CD4-positive, alpha-beta T cell treated with Interleukin-6 at 100 ng/mL for 8 hours (primary cell): ENCODE measurements at places on chromosomes 2 and 18.

- no peak for DNase-seq
Measured at GRCh38 chr2:131590896-131591295, 63.2 kb downstream of the CCDC74A start.

DNA sequence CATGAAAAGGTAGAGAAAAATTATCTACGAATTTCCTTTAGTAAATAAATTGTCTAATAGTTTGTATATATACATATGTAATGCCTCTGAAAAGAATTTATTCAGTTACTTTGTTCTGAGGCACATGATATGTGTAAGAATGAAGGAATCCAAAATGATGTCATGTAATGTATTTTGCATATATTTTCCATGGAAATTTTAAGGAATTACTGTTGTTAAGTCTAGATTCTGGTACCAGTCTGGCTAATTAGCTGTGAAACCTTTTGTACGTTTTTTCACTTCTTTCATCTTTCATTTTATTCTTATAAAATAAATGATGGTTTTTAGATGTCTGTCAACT is 12.3 kb downstream of the YIPF4 start:
- no peak for DNase-seq

DNA sequence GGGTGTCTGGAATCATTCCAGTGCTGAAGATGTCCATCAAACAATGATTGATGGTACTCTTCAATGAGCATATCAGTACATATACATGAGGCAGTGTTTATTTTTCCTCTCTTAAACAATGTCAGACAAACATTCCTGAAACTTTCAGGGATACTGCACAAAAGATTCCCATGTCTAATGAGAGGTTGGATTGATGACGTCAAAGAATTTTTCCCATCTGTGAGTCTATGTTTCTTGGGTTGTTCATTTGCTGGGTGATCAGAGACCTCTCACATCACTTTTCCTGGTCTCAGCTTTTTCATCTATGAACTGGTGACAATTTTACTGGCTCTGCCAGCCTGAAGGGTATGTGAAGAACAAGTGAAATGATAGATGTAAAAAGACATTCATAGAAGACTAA is 325.5 kb downstream of the EN1 start:
- DNase-seq: no peak

DNA sequence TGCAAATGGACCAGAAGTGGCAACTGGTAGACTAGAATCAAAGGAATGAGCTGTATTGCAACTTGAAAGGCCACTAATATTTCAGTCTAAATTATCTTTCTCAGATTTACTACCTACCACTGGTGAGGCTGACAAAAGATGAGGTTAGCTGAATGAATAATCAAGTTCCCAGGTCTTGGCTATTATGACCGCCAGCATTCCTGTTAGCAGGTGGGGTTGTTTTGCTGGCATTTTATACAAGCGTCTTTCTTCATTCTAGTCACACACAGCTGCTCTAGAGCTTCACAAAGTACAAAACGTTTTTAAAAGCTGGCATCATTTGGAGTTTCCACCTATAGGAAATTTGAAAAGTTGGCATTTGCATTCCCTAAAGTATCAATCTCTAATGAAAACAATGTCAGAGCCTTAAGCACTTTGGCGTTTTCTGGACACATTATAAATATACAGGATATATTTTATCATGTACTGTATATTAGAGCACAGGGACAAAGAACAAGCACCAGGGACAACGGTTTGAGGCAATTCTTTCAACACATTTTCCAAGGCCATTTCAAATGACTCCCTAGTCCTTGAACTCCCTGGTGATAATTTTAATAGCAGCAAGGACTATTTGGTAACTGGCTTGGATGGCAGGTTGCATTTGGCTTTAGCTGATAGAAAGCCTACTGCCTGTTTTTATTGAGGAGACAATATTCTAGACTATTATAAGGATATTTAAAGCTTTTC is 410.2 kb upstream of the CHST9 start:
- DNase-seq: no peak

GRCh38 chr2:47344890-47345589 is 57.9 kb upstream of the MSH2 start:
- DNase-seq: no peak

DNA sequence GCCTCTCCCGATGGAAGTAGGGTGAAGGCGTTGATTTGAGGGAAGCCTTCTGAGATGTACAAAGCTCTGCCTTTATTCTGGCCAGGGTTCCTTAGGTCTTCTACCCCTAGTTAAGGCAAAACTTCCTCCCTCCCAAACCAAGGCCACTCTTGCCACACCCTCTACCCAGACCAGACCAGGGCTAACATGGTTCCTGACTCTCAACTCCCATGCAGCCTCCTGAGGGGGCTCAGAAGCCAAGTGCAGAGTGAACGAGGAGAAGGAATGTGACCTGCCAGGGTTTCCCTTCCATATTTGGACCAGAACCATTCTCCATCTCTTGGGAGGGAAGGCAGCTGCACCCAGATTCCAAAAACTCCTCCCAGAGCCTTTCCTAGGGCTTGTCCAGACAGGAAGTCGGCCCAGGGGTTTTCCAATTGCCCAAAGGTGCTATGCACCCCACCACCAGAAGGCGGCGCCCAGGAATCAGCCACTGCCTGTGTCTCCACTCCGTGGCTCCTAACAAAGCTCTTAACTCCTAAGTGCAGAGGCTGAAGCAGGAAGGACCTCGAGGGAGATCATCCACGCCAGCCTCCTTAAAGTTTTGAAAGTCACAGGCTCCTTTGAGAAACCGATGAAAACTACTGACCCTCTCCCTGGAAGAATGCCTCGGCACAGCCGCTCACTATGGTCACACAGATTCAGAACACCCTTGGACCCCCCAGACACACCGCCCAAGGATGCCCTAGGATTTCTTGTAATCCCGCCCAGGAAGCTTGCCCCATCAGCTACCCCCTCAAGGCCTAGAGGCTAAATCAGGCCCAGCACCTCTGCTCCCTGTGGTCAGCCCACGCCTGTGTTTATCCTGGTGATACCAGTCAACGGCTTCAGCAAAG is 157.8 kb downstream of the SMAD2 start:
- peak; percentile 35 for DNase-seq

- DNase-seq: no peak
Measured at GRCh38 chr2:216991563-216991962, 131.7 kb upstream of the TNP1 start.

DNA sequence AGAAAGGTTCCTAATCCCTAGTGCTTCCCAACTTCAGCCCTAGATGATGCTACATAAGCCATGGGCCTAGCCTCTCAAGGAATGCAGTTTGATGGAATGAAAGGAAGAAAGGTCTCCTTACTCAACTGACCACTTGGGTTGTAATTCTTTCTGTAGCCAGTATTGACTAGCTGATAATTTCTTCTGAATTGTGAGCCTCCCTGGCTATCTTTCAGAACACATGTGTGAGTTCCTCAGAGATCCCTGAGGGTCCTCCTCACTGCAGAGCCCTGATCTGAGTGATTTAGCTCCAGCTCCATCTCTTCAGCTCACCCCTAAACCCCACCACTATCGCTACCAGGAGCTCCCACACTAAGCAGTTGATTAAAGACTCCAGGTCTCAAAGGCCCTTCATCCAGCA is 31.5 kb downstream of the CFAP210 start:
- DNase-seq: no peak

GRCh38 chr2:14188446-14188845 is 444.1 kb upstream of the LRATD1 start:
- no peak for DNase-seq

GRCh38 chr2:239826786-239827522 is 198.2 kb downstream of the NDUFA10 start:
- no peak for DNase-seq

- no peak for DNase-seq
Measured at GRCh38 chr2:42796427-42797248, 4.3 kb upstream of the HAAO start.

DNA sequence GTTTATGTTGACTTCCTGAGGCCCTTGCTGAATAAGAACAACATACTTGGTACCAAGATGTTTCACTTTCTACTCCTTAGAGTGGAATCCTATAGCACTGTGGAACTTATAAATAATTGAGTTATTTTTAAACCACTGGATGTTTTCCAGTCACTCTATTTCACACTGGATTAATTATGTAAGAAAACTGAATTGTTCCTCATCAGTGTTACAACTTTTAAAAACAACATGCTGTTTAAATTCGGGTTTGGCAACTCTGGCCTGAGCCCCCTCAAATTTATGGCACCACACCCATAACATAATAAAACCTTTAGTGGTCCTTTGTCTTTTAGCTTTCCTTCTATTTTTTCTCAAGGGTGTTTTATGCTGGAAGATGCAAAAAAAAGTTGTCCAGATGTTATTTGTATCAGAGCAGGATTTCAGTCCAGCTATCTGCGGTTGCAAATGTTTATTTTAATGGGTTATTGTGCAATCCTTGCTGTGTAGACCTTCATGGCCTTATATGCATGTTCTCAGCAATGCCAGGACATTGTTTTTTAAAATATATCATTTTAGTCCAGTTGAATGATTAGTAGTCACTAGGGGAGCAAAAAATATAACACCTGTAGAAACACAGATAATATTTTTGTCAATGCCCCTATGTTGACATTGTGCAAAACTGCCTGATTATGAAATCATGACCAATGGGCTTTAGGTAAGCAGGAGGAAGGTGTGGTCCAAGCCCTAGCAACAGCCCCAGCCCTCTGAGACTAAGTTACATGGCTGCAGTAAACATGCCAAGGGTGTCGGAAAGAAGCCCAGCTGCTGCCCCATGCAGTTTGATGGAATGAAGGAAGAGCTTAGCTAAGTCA is 638.0 kb upstream of the ZEB2 start:
- no peak for DNase-seq

GRCh38 chr2:43391201-43391877 is 164.9 kb upstream of the ZFP36L2 start:
- DNase-seq: no peak

DNA sequence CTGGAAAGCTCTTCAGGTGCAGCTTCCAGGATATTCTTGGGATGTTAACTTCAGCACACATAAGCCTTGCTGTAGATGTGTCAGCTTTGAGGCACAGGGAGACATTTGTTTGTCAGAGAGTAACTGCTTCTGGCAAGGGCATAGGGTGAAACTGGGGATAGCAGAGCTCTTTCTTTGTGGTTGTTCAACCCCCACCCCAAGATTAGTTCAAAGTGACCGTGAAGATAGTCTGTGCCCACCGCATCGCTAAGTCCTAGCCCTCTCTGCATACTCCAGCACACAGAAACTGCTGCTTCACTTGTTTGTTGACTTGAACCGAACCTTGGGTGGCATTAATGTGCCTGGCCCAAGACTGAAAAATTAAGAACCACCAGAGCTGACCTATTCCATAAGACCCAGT is 1.4 kb downstream of the SLC14A1 start:
- DNase-seq: no peak

DNA sequence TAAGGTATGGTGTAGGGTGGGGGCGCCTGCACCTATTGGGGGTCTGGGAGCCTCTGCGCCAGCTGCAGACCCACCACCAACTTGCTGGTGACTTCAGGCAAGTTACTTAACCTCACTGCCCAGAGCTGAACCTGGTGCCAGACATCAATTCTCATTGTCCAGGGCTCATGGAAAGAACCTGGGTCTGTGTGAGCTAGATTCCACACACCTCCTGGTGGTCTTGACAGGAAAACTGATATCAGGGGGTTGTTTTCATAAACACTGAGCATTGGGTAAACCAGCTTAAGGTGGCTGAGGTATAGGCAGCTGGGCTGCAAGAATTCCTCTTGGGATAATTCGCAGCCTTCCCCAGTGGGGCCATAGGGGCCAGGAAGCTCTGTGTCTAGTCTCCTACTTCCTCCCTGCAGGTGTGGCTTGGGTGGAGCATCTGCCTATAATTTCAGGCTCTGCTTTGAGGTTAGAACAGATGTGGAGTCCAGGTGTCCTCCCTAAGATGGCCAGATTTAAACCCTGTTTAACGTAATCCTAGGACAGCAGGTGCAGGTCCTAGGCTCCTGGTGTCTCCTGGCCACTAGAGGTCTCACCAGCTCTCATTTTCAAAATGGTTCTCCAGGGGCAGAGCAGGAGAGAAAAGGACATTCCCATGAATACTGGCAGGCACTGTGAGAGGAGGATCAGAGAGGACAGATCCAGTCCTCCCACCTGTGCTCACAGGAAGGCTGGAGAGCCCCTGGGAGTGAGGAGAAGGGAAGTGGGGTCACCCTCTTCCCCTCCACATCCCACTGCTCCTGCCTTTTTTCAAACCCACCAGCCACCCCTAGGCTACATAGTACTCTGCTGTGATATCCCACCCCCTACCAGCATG is 100.4 kb upstream of the SMAD2 start:
- DNase-seq: no peak

GRCh38 chr18:62045316-62045715 is 141.5 kb downstream of the PIGN start:
- DNase-seq: no peak

GRCh38 chr2:215752991-215753390 is 260.4 kb downstream of the MREG start:
- no peak for DNase-seq

- no peak for DNase-seq
Measured at GRCh38 chr2:126954831-126955230, 56.1 kb downstream of the TEX51 start.
